ENCODE measurements at places on chromosomes 7 and 10.

GRCh38 chr10:33008499-33009243 lies 50.6 kb upstream of the ITGB1 start:
- peak; percentile 60 for DNase-seq

- no peak for DNase-seq
These were observed 636.0 kb downstream of the LRMDA start for GRCh38 chr10:76067447-76067846.

DNA sequence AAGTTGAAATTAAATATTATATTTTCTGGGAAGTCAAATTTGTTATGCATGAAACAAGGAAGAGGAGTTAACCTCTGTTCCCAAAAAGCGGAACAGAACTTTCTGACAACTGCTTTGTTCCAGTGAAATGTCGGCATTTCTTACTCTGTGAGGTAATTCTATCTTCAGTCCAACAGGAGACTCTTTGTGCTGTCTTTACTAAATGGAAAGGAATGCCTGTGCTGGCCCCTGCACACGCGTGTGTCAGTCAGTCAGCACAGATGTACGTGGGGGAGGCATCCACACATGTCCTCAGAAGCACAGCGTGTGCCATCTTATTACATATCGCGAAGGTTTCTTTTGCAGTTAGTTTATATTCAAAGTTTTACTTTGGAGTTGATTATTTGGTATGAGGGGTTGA lies 37.5 kb downstream of the NET1 start:
- peak; percentile 64 for DNase-seq

DNA sequence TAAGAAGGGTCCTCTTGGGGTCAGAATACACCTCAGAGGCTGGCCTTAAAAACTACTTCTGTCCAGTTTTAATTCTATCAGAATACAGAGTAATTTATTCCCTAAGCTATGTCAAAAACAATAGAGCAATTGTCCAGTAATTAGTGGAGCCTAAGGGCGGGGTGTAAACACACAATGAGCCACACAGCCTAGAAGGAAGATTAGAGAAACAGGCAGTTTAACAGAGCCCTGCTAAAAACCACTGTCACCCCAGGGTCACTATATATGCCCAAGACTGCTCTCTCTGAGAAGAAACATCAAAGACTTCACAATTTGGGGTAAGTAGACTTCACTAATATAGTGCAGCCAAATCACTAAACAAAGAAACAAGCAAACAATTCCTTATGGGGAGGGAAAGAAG lies 27.2 kb upstream of the WNT2 start:
- DNase-seq, result no peak

GRCh38 chr10:117503244-117504205 lies 39.0 kb upstream of the EMX2 start:
- peak; percentile 72 for DNase-seq

DNA sequence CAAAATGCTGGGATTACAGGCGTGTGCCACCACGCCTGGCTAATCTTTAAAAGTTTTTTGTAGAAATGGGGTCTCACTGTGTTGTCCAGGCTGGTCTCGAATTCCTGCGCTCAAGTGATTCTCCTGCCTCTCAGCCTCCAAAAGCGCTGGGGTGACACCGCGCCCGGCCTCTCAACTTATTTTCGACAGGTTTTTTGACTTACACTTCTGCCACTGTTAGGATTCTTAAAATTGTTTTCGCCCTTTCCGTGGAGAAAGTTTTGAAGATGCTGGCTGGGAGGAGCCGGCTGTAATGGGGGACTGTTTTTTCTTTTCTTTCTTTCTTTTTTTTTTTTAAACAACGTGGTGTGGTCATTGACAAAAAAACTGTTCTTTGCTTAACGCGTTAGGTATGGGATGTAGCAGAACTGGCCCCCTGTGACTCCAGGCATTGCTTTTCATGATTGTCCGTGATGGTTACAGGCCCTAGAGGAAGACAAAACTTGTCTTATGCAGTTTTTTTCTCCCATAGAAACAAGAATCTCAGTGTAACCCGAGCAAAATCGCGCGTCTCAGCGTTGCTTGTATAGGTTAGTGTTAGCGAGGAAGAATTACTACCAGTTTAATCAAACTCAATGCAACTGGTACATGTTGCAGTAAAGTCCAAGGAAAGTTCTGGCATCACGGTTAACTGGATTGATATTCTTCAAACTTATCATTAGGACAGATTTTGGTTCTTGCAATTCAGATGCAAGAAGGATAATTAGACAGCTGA lies 72.2 kb downstream of the DAGLB start:
- DNase-seq, result no peak

GRCh38 chr7:99008181-99008631 lies 129.9 kb downstream of the TRRAP start:
- DNase-seq, result no peak

- DNase-seq, result no peak
These were observed 102.4 kb downstream of the OAT start for GRCh38 chr10:124316326-124316725.

DNA sequence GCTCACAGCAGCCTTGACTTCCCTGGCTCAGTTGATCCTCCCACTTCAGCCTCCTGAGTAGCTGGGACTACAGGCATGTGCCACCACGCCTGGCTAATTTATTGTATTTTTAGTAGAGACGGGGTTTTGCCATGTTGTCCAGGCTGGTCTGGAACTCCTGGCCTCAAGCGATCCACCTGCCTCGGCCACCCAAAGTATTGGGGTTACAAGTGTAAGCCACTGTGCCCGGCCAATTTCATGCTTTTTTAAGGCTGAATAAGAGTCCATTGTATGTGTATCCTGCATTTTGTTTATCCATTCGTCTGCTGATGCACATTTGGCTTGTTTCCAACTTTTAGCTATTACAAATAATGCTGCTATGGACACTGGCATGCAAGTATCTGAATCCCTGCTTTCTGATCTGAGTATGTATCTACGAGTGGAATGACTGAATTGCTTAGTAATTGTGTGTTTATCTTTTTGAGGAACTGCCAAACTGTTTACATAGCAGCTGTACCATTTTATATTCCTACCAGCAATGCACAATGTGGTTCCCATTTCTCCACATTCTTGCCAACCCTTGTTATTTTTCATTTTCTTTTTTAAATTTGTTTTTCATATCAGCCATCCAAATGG lies 37.3 kb upstream of the TPST1 start:
- DNase-seq, result peak; percentile 48

GRCh38 chr10:128739930-128740329 lies 613.7 kb upstream of the MKI67 start:
- no peak for DNase-seq

DNA sequence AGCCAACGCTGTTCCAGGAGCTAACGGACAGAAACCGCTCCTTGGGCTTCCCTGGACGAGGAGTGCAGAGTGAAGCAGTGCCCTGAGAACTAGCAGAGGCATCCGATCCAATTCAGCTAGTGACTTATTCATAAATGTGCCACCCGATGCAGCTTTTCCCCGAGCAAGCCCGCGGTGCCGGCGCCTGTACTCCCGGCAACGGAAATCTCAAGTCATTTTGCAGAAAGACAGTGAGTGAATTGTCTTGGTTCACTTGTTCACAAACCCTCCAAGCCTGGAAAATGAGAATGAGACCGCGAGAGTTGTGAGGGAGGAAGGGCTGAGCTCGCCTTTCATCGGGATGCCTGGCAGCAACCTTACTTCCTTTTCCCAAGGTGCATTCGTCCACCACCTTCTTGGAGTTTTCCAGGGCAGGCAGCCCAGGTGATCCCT lies 87.5 kb downstream of the COBL start:
- DNase-seq, result no peak

GRCh38 chr7:70177166-70177565 lies 578.9 kb downstream of the AUTS2 start:
- peak; percentile 49 for DNase-seq

GRCh38 chr10:34112171-34112782 lies 702.8 kb downstream of the PARD3 start:
- peak; percentile 35 for DNase-seq

DNA sequence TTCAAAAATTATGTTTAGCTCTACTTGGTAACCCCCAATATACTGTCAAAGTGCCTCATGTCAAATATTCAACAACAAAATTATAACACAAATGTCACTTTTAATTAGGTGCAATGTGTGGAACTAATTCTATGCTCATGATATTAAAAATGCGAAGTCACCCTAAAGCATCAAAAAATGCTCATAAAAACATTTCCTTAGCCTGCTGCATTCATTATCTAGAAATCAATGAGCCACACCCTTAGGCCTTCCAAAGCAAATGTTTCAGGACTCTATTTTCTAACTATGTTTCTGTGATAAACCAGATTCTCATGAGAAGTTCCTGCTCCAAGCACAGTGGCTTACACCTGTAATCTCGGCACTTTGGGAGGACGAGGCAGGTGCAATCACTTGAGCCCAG lies 75.0 kb upstream of the ANK3 start:
- no peak for DNase-seq

GRCh38 chr7:54847921-54848320 lies 88.9 kb upstream of the SEC61G start:
- no peak for DNase-seq

DNA sequence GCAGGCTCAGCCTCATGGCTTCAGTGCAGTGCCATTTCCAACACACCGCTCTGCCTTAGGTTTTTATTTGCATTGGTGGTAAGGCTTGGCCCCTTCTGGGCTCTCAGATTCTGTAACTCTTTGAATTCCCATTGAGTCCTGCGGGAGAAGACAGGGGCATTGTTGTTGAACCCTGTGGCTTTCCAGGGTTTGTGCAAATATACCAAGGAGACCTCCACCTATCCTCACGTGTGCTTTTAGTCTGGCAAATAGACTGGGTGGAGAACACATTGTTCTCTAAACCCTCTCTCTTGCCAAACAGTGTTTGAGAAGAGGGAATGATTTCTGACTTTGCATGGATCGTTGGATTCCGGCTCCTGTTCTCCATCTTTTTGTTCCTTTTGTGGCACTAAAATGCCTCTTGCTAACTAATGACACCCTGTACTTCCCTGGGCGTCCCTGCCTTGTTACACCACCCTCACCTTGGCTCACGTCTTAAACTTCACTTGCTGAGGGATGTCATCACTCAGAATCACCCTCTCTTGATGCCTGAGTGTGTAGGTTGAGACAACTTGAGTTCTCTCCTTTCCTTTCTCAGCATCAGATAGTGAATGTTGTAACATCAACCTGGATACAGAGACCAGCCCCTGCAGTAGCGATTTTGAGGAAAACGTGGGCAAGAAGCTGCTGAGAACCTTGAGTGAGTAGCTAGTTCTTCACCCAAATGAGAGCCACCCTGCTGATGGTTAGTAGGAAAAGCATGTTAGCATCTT lies 40.5 kb downstream of the GOT1 start:
- no peak for DNase-seq

GRCh38 chr7:82548141-82548688 lies 104.6 kb upstream of the CACNA2D1 start:
- DNase-seq, result no peak

DNA sequence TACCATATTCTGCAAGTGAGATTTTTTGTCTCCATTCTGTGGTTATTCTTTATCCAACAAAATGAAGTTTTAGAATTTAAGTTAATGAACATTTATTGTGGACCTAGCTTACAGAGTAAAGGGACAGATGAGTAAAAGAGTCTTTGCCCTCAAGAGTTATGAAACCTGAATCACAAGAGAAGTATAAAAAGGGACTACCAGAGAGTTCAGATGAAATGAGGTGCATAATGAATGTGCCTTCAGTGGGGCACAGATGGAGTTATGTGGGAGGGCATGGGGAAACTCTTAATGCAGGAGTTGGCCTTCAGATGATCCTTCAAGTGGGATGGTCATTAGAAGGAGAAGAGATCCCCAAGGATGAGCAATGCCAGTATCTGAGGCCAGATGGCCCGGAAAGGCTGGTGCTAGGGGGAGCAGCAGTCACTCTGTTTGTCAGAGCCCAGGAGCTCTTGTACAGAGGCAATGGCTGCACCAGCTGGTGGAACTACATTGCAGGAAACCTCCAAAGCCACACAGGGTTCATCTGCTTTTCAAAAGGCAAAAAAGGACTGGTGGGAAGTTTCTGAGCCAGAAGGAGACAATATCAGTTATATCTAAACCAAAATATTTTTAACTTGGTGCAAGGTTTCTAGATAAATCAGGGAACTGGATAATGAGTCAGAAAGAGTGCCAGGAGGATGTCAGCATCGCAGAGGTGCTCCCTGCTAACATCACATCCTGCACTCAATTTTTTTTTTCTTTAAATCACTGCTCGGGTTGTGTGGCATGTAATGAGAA lies 162.0 kb downstream of the KLF6 start:
- no peak for DNase-seq

DNA sequence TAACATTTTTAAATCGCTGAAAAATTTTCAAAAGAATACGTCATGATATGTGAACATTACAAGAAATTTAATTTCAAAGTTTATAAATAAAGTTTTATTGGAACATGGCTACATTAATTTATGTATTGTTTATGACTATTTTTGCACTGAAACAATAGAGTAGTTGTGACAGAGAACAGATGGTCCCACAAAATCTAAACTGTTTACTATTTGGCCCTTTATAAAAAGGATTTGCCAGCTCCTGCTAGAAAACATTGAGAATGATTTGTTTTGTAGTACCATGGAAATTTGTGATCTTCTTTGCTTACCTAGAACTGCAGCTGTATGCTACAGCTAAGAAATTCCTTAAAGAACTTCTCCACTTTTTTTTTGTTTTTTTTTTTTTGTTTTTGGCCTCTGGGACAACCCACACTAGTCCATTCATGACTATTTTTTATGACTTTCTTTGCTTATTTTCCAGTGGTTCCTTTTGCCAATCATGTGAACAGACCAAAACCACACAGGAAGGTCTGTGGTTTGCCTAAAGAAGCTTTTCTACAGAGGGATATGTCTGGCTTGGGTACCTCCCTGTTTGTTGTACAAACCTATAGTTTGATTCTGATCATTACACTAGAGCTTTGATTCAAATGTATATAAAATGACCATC lies 55.7 kb downstream of the ST7 start:
- DNase-seq, result peak; percentile 41

DNA sequence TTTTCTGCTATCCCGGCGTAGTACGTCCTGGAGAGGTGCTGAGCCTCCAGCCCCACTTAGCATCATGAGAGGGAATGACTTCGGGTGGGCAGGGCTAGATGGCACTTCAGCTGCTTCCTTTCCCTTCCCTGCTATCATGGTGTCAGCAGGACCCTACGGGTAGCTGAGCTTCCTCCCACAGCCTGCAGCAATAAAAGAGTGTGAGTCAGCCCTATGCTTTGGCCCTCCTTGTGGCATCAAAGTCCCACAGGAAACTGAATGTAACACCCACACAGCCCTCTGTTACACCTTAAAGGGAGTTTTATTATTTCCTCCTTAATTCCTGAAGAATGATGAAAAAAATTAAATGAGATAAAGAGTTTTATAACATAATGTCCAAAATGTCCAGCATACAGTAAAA lies 458.1 kb downstream of the RPS24 start:
- DNase-seq, result peak; percentile 41

GRCh38 chr7:92685136-92686042 lies 95.2 kb upstream of the FAM133B start:
- DNase-seq, result no peak

- no peak for DNase-seq
These were observed 196.1 kb upstream of the LRGUK start for GRCh38 chr7:133931053-133931452.

DNA sequence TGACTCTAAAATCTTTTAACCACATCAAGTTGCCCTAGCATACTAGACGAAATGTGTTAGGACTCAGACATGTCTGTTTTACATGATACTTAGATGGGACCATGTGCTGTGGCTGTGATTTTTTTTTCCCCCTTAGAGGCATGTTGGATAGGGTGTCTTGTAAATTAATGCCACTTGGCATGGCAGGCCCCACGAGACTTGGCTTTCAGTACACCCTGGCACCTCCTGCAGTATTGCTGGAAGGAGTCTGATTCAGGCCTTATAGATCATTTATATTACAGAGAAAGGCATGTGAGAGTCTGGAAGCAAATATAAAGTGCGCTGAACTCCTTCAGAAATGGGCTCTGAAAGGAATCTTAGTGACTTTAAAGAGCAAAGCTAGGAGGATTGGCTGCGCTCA lies 494.1 kb downstream of the SDK1 start:
- DNase-seq, result no peak

GRCh38 chr7:3146571-3147226 lies 103.0 kb upstream of the CARD11 start:
- no peak for DNase-seq

All from AG08395 (cell line).